ENCODE measurements at places on chromosomes 1 and 21.
A peak's percentile ranks its signal among the peaks of the same experiment; 100 is the strongest.

- no peak for DNase-seq
These were observed 47.1 kb downstream of the SSX2IP start for GRCh38 chr1:84643183-84643582.

DNA sequence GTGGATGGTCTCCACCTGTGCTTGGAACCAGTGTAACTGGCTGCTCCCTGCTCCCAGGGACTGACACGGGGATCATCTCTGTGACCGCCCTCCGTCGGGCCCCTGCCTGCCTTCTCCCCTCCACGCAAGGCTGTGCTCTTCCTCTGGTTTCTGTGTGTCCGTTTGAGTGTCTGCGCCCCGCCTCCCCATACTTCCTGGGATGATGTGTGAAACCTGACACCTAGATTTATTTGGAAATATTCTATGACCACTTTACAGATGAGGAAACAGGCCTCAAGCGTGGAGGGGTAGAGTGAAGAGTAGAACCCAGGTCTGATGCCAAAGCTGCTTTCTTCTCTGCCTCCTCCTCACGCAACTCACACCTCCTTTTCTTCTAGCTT is 24.3 kb downstream of the LDLRAP1 start:
- no peak for DNase-seq

DNA sequence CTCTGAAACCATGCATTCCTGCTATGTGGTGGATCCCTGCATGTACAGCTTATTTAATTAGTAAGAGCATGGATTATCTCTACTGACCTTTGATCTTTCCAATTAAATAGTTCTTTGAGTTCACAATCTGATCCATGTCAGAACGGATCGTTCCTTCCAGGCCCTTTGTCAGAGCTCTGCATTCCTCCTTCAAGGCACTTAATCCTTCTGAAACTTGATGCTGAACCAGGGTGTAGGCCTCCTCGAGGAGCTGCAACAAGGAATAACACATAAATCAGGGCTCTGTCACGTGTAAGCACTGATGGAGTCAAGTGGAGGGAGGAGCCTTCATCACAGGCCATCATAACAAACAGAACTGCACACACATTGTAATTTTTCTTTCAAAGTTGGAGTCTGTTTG is 68.4 kb upstream of the EDEM3 start:
- no peak for DNase-seq

DNA sequence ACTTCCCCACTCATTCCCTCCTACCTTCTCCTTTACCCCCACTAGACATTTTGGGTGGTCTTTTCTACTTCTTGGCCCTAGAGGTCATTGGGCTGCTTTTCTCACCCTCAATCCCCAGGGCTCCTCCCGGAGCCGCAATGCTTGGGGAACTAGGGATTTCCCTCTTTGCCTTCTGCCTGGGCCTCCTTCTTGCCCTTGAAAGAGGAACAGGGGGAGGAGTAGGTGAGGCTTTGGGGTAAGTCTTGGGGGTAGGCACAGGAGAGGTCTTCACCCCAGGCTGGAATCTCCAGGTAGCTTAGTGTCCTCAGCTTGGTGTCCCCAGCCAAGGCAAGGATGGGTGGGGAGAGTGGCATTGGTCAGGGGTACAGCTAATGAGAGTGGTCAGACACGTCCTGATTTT is 56.2 kb upstream of the EPS8L3 start:
- DNase-seq: no peak

- DNase-seq: no peak
These were observed 106.8 kb upstream of the FAM78B start for GRCh38 chr1:166273618-166274017.

DNA sequence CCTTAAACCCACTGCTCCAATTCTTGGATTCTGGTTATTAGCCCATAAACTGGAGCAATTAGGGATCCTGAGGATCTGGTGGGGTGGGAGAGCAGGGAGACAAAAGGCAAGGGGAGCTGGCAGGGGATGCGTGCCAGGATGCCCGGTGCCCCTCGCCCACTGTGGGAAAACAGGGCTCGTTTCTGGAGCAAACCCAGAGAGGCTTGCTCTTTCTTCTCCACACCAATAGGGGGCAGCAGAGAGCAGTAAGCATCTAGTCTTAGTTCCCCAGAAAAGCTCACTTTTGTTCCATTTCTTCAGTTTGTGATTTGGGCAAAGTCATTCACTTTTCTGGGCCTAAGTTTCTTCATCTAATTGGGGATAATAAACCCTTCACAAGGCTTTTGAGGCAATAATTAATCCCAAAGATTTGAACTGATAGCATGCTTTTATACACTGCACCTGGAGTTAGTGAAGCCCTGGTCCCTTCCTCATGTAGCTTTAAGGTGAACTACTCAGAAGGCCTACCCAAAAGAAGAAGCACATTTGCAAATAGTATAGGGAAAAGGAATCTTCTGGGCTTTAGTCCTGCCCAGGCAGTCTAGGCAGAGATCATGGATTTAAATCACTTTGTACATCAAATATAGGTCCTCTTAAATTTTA is 160.6 kb upstream of the USP24 start:
- DNase-seq: peak; percentile 61

GRCh38 chr1:234528074-234528865 is 49.3 kb upstream of the TARBP1 start:
- DNase-seq: peak; percentile 46

DNA sequence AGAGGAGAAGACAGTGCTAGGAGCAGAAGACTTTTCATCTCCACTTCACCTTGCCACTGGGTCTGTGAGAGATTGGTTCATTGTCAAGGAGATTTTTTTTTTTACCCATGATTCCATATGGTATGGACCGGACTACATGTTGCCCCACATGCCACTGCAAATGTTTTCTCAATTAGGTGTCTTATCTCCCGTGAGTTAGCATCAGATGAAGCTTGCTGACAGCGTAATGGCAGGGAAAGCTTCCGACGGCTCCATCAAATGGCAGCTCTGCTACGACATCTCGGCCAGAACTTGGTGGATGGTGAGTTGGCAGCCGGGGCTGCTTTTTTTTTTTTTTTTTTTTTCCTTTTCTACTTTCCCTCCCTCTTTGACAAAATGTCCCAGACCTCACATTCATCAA is 217.2 kb upstream of the NFIA start:
- peak; percentile 17 for DNase-seq

GRCh38 chr1:33048426-33048825 is 11.7 kb upstream of the AK2 start:
- DNase-seq: no peak

DNA sequence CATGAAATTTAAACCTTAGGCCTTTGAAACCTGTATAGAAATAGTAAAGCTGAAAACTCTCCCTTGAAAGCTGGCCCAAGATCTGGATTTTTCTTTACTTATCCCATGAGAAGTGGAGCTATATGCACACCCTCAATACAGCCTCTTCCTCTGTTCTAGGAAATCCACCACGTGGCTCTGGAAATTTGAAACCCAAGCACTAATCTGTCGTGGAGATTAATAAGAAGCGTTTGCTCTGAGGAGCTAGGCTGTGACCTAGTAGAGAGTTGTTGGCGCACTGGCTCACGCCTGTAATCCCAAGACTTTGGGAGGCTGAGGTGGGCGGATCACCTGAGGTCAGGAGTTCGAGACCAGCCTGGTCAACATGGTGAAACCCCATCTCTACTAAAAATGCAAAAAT is 291.3 kb upstream of the PLXNA2 start:
- DNase-seq: no peak

DNA sequence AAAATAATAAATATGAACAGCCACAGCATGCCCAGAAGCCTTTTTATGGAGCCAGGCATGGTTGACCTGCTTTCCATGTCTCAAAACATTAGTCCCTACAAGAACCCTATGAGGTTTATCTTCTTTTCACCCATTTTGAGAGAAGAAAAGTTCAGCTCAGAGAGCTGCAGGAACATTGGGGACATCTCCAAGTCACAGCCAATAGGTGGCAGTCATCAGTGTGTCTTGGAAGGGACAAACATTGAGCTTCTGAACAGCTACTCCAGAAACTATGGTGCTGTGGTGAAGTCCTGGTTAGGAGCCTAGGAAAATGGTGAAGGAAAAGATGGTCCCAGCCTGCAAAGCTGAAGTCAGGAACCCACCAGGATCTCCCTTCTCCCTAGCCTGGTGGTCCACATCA is 73.6 kb downstream of the JMJD4 start:
- DNase-seq: no peak

DNA sequence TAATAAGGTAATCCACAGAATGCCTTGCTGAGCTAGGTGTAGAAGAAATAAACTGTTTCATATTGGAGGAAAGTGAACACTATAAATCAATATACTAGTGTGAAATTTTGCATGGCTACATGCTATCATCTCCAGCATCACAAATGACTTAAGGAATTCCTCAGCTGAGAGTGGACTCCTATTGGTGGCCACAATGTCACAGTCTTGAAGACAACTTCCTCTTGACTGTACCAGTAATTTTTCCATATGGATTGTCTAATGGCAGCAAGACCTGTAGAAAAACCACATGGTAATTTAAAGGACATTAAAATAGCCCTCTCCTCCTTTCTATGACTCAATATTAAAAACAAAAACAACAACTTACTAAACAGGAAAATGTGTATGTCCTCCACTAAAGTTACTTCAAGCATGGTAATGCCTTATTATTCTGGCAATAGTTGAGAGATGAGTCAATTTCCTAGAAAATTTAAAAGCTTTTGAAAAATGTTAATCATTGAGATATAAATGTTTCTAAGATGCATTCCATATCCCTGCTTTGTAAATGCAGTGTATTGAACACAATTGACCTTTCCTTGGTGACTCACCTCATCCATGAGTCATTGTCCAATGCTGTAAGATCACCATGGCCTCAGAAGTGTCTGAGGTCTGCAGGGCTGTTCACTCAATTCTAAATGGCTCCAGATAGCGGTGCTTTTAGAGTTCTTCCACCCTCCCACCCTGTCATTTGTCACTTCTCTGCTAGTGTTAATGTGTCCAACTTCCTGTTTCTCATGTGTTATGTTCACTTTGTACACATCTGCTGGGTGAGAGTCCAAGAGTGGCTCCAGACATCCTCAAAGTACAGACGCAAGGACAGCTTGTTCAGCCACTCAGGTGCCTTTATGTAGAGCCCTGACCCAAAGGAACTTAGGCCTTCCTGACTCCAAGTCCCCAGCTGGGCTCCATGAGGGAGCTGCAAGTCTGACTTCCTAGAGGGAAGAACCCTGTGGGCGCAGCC is 32.8 kb upstream of the DNASE2B start:
- no peak for DNase-seq

DNA sequence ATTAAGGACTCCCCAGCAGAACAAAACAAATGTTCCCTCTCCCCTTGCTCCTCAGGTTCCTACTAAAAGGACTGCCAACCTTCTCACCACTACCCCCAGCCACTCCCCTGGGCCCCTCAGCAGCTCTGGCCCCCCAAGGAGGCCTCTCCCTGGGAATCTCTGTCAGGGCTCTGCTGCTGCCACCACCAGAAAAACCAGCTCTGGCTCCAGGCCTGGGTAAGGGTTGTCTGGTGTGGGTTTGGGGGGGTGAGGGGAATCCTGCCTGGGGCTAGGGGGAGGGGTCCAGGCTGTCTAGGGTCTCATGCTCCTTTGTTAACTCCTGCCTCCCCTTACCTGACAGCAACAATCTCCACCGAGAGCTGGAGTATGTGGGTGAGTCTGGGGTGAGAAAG is 4.8 kb downstream of the NECTIN4 start:
- DNase-seq: no peak

DNA sequence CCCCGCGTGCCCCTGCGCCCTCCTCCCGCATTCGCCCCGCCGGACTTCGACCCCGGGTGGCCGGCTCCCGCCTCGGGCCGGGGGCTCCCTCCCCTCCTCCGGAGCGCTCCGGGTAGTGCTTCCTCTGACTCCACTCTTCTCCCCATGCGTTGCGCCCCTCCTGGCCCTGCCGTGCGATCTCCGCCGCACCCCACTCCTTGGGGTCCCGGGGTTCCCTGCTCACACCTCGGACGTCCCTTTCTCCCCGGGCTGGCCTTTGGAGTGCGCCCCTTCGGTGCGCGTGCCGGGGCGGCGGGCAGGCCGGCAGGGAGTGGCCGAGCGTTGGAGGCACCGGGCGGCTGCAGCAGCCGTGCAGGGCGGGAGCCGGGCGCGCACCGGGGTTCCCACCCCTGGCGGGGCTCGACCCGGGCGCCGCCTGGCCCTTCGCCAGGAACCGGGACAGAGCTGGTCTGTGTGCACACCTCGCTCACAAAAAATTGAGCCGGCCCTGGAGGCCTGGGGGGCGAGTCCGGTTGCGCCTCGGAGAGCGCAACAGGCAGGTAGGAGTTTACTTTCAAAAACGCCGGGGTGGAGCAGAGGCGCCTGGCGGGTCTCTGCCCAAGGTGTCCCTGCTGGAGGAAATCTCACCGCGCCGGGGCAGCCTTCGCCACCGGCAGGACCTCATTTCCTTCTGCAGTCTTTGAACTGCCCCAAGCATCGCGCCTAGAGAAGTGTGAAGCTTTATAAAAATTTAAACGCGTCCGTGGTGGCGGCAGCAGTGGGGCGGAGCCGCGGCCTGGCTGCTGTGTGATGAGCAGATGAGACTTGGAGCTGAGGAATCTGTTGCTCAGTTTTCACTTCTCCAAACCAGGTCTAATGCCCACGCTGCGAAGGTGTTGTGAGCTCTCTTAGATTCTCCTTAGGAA is 650 bp downstream of the VANGL1 start:
- peak; percentile 4 for DNase-seq

- DNase-seq: no peak
These were observed 19.3 kb upstream of the ACBD6 start for GRCh38 chr1:180521474-180522212.

DNA sequence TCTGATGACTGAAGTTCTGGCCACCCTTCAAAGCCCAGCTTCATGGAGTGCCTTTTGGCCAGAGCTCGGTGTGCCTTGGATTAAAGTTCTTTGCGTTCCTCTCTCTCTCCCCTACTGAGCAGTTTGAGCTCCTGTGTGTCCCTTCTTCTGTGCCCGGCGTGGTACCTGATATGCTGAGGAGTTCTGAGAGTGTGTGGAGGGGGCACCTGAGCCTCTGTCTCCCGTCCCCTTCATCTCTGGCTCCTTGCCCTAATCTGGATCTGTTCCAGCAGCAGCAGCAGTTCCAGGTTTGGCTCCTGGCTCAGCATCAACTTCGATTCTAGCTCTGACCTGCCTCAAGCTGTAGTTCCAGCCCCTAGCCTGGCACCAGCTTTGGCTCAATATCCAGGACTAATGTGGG is 25.1 kb upstream of the MYCL start:
- no peak for DNase-seq

DNA sequence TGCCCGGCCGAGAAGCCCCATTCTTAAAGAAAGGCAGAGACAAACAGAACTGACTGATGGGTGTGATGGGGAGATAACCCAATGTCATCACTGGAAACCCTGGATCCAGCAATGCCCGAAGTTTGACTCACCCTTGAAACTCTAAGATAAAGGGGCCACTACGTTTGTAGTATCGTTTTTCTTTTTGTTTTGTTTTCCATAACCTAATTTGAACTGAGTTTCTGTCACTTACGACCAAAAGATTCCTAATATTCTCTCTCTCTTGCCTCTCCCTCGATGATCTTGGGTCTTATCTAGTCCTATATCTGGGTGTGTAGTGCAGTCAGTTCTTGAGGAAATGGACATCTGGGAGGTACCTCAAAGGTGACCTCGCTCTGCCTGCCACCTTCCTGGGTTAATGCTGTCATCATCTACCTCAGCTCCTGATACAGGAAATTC is 57.8 kb upstream of the ID3 start:
- DNase-seq: no peak

- no peak for DNase-seq
These were observed 23.0 kb downstream of the IRF2BP2 start for GRCh38 chr1:234586892-234587485.

Measured in midbrain (tissue), 1 donor.